ENCODE measurements at places on chromosomes 11 and 22. TPM values are rescaled to one million over a fixed set of nuclear protein-coding genes. Genes with fewer than 3 reads are reported as not detected.

Gene SLC36A4
- 15.1 TPM for polyA plus RNA-seq

GRCh38 chr11:17840101-17840548, 105.5 kb downstream of the KCNC1 start:
- no peak for DNase-seq

DNA sequence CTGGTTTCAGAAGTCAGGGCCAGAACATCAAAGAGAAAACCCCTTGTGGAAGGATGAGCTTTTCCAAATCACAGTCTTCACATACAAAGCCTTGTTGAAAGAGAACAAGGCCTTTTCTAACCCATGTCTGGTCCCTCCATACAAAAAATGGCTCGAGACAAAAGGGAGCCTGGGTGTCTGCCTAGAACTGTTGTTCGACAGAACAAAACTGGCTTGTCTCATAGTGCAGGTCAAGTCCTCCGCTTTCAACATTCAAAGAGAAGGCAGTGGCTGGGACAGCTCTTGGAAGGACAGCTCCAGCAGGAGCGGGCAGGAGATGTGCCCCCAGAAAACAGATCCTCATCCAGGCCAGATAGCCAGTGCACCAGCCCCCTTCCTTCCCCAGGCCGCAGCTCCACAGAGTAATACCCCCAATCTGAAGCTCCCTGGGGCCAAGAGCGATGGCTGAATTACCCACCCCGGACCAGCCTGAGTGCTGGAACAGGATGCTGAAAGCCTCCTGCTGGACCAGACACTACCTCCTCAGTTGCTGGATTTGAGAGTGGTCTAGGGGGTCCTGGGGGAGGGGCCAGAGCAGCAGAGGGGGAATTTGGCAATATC, 27.6 kb downstream of the USH1C start:
- no peak for DNase-seq

DNA sequence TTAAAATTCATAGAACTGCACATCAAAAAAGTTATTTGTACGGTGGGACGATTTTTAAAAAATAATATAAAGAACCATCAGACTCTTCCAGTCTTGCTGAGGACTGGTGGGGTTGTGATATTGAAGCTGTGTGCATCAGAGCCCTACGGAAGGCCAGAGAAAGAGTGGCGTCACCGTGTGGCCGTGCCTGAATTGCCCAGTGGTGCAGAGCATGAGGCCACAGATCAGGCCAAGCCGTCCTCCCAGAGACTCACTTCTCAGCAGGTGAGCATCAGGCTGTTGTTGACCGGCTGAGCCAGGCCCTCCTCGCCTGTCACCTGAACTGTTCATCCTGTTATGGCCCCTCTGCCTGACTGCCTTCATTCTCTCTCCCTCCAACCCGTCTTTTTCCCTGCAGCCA, 1013.9 kb downstream of the TBC1D22A start:
- no peak for DNase-seq

Gene ALG8
- 49.8 TPM for polyA plus RNA-seq

Gene KLHL22
- 36.0 TPM for polyA plus RNA-seq

Measured in left lung (tissue), 14 donors.